Stimulated activated naive CD8-positive, alpha-beta T cell treated with anti-CD3 and anti-CD28 coated beads, Interleukin-15, amount 100 ng/mL, for 72 hours (primary cell): ENCODE measurements at places on chromosomes 2 and 18.

GRCh38 chr2:34349527-34349926 lies 750.4 kb upstream of the FAM98A start:
- no peak for DNase-seq

DNA sequence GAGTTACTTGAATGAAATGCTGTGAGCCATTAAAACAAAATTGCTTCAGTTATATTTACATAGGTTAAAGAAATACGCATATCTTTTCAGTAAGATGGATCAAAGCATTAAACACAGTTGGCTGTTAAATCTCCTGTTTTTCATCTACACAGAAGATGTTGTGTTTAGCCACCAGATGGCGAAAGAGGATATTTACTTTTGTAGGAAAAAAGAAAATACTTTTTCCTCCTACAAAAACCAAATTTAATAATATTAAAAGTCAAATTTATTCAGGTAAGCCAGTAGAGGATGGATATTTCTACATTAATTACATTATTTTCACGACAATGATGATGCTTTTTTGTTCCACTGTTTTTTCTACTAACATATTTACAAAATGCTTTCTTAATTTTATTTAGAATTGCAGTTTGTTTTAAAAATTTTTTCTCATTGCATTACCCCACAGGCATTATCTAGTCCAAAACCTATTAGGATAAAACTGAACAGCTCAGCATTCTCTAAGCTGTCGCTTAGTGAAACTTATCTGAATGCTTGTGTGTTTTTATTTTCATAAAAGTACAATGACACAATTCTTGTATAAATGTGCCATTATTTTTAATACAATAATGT lies 173.7 kb downstream of the ASXL3 start:
- DNase-seq: no peak

DNA sequence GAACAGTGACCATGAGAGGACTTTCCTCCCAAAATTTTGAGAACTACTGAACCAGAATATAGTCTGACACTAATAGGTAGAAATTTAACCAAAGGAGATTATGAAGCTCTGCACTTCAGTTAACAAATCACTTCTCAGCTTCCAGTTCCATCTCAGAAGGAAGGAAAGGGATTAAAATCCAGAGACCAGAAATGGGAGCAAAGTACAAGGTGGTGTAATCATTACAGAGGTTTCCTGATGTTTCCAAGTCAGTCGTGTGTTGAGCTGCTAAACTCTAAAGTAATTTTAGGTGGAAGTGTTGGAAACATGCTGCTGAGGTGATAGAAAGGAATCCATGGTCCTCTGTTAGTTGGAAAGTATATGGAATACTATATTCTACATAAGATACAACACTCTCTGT lies 10.8 kb downstream of the TYMS start:
- no peak for DNase-seq

- DNase-seq: no peak
These were observed 160.8 kb upstream of the HAAO start for GRCh38 chr2:42953216-42953615.

DNA sequence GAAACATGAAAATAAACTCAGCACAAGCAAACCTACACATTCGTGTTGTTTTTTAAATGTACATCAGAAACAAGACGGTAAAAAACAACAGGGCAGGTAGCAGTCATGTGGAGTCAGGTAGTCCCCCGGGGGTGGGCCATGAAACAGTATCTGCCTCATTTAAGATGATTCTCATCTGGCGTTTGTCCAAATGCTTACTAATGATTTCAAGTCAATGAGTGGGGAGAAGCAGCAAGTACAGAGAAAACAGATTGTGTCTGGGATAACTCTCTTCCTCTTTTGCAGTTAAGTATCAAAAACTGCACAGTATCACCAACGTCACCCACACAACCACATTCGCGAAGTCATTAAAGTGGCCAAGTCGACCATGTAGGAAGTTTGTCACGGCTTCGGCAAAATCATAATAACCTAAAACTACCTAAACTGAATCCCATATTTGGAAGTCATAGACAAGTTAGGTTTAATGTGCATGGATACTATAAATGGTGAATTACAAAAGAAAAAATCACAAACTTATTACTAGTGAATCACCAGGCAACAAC lies 1.3 kb downstream of the LAPTM4A start:
- peak; percentile 34 for DNase-seq

DNA sequence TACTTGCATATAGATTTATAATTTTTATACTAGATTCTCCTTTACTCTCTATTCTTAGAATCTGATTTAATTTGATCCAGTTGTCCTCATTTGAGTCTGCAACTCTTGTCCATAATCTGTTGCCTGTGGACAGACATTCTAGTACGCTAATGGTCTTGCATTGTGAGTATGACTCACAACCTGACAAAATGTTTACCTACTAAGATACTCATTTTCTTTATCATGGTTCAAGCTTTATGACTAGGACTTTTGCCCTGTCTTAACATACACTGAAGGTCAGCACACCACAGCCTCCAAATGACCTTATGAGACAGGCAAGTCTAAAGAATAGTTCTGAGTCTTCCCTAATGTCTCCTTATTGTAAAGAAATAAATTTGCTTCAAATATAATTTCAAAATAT lies 142.3 kb upstream of the CDH7 start:
- no peak for DNase-seq

- DNase-seq: no peak
These were observed 106.9 kb upstream of the SLC8A1 start for GRCh38 chr2:40558761-40559160.
